ENCODE measurements at places on chromosomes 3 and 15. TPM values are rescaled to one million over a fixed set of nuclear protein-coding genes. Genes with fewer than 3 reads are reported as not detected.

Gene ADIPOQ
- total RNA-seq, result not detected

Gene CD200R1
- total RNA-seq, result 9.5 TPM

Gene GPR149
- total RNA-seq, result not detected

Gene SLC22A13
- 1.0 TPM for total RNA-seq

- peaks cover 23% of the 10 kb centered on the region for H3K27me3 ChIP-seq
- H3K4me3 ChIP-seq, result no peak overlapping the region
- H3K4me1 ChIP-seq, result no peaks in the 10 kb centered on the region
- no peak for DNase-seq
Observed at GRCh38 chr15:39177561-39177960, 403.3 kb upstream of the THBS1 start.

DNA sequence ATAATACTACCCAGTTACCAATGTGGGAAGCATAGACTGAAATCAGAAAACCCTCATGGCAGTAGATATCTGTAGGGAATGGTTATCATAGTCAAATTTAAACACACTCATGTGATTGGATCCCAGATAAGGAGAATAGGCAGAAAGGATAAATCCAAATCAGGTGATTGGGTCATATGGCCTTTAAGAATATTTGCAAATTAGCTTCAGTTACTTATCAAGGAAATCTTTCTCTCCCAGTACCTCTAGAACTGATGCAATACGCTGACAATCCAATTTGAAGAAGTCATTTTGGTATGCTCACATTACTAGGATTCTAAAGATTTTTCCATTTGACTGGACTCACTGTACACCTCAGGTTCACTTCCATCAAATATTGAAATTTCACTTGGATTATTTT is 87.7 kb upstream of the MNS1 start:
- H3K27me3 ChIP-seq, result no peaks in the 10 kb centered on the region
- H3K4me1 ChIP-seq, result no peaks in the 10 kb centered on the region
- no peak overlapping the region for H3K4me3 ChIP-seq

- H3K36me3 ChIP-seq, result no peaks in the 10 kb centered on the region
- H3K27ac ChIP-seq, result no peak overlapping the region
- no peaks in the 10 kb centered on the region for H3K4me1 ChIP-seq
- DNase-seq, result no peak
- no peak overlapping the region for H3K4me3 ChIP-seq
Observed at GRCh38 chr3:40178012-40178594, 131.4 kb upstream of the EIF1B start.

Gene TMCO5A
- not detected for total RNA-seq

DNA sequence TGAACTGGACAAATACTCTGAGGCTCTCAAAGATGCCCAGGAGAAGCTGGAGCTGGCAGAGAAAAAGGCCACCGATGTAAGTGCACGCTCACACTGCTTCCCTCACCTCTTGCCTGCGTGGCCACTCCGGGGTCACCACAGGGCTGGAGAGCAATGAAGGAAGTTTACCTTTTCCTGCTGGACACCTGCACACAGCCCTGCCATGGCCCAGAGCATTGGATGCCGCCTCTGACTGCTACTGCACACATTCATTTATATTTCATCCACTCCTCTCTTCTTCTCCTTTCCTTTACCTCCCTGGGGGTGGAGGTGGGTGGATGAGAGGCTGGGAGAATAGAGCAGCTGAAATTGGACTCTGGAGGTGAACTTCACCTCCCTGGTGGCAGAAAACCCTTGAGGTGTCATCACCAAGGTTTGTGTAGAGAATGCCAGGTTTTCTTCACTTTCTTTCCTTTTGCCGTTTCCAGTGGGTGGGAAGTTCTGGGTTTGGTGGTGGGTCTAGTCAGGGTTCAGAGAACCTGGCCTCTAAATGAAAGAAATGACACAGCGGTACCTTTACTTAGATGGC is 1.6 kb downstream of the TPM1 start:
- H3K27me3 ChIP-seq, result peaks cover 51% of the 10 kb centered on the region
- no peak overlapping the region for H3K27ac ChIP-seq
- H3K36me3 ChIP-seq, result no peaks in the 10 kb centered on the region
- peaks cover 21% of the 10 kb centered on the region for H3K4me1 ChIP-seq

GRCh38 chr15:101250873-101251829 is 697 bp downstream of the CHSY1 start:
- DNase-seq, result no peak
- H3K4me3 ChIP-seq, result peak overlapping the region; percentile 92
- H3K27ac ChIP-seq, result peak overlapping the region; percentile 94
- no peaks in the 10 kb centered on the region for H3K27me3 ChIP-seq
- no peaks in the 10 kb centered on the region for H3K36me3 ChIP-seq

GRCh38 chr3:30617069-30617468 is 10.7 kb downstream of the TGFBR2 start:
- peaks cover 14% of the 10 kb centered on the region for H3K36me3 ChIP-seq
- peaks cover 96% of the 10 kb centered on the region for H3K4me1 ChIP-seq
- H3K27me3 ChIP-seq, result no peaks in the 10 kb centered on the region
- H3K4me3 ChIP-seq, result peak overlapping the region; percentile 83

GRCh38 chr15:66877477-66878271 is 175.6 kb downstream of the SMAD6 start:
- no peak for DNase-seq
- no peaks in the 10 kb centered on the region for H3K4me1 ChIP-seq
- no peak overlapping the region for H3K27ac ChIP-seq
- H3K4me3 ChIP-seq, result no peak overlapping the region

Gene LSG1
- 97.5 TPM for total RNA-seq

Gene ADAMTS7
- 0.16 TPM for total RNA-seq

- H3K36me3 ChIP-seq, result no peaks in the 10 kb centered on the region
- no peaks in the 10 kb centered on the region for H3K4me1 ChIP-seq
- H3K27me3 ChIP-seq, result no peaks in the 10 kb centered on the region
- no peak overlapping the region for H3K4me3 ChIP-seq
- H3K27ac ChIP-seq, result no peak overlapping the region
Observed at GRCh38 chr3:161894657-161895056, 398.0 kb downstream of the OTOL1 start.

DNA sequence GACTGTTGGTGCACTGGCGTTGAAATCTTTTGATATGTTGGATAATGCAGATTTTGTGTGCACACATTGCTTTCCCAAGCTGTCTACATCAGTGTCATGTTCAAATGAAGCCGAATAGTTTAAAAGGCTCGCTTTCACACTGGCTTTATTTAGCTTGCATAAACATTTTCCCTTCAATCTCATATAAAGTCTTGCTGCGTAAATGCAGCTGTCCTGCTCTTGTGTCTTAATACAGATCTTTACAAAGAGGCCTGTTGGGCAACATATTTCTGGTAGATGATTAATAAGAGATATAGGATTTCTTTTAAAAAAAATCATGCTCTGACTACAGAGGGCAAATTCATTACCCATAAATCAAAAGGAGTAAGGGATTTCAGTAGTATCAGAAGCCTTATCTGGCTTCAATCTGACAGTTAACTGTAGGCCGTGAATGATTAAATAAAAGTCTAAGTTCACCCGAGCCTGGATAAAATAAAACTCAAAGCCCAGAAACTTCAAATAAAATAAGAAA is 937.2 kb downstream of the FHIT start:
- peaks cover 8% of the 10 kb centered on the region for H3K36me3 ChIP-seq
- H3K4me1 ChIP-seq, result peaks cover 4% of the 10 kb centered on the region
- no peak for DNase-seq
- H3K27me3 ChIP-seq, result no peaks in the 10 kb centered on the region
- H3K4me3 ChIP-seq, result no peak overlapping the region

Gene FBXO40
- total RNA-seq, result not detected

GRCh38 chr15:76432604-76433003 is 96.0 kb downstream of the ISL2 start:
- no peak overlapping the region for H3K27ac ChIP-seq
- H3K27me3 ChIP-seq, result no peaks in the 10 kb centered on the region
- no peak for DNase-seq
- no peak overlapping the region for H3K4me3 ChIP-seq

GRCh38 chr3:13792512-13793371 is 87.1 kb downstream of the WNT7A start:
- H3K4me3 ChIP-seq, result no peak overlapping the region
- peaks cover 6% of the 10 kb centered on the region for H3K4me1 ChIP-seq
- H3K36me3 ChIP-seq, result no peaks in the 10 kb centered on the region
- peaks cover 10% of the 10 kb centered on the region for H3K27me3 ChIP-seq
- no peak overlapping the region for H3K27ac ChIP-seq
- no peak for DNase-seq
